ENCODE measurements at places on chromosomes 1 and 21. TPM values are rescaled to one million over a fixed set of nuclear protein-coding genes. Genes with fewer than 3 reads are reported as not detected.

Gene TRIM46
- total RNA-seq, result 7.2 TPM

Gene TDRD10
- total RNA-seq, result 2.9 TPM

Gene FCGR2B
- total RNA-seq, result not detected

Gene TMEM82
- total RNA-seq, result not detected

Gene RASSF5
- 1.5 TPM for total RNA-seq

Gene CD164L2
- total RNA-seq, result not detected

Gene RAB13
- 53.6 TPM for total RNA-seq

Gene PLCH2
- under 0.01 TPM for total RNA-seq

Gene DIPK1A
- 1.4 TPM for total RNA-seq

Gene BGLAP
- total RNA-seq, result not detected

Gene GREM2
- not detected for total RNA-seq

Gene SYT14
- 1.2 TPM for total RNA-seq

Gene HFM1
- total RNA-seq, result 0.40 TPM

Gene MPZ
- 1.3 TPM for total RNA-seq

Gene MTARC1
- total RNA-seq, result 3.4 TPM

Gene CHRM3
- total RNA-seq, result 2.6 TPM

Gene TTC22
- not detected for total RNA-seq

Gene YRDC
- total RNA-seq, result 17.8 TPM

Gene VASH2
- 0.14 TPM for total RNA-seq

Gene AXDND1
- total RNA-seq, result not detected

Gene AMIGO1
- total RNA-seq, result 0.80 TPM

Gene FCRLB
- total RNA-seq, result 0.66 TPM

Gene TDRD5
- total RNA-seq, result not detected

Gene CRYBG2
- total RNA-seq, result not detected

Gene HEATR1
- 114 TPM for total RNA-seq

Gene VTCN1
- not detected for total RNA-seq

Gene KCNT2
- 0.57 TPM for total RNA-seq

Gene SLC16A1
- 175 TPM for total RNA-seq

Gene GSTM1
- total RNA-seq, result 12.2 TPM

Gene CYYR1
- 15.5 TPM for total RNA-seq

Gene AKT3
- 87.8 TPM for total RNA-seq

Gene KRTAP10-1
- not detected for total RNA-seq

Gene PBX1
- total RNA-seq, result 7.0 TPM

Gene RASAL2
- 25.5 TPM for total RNA-seq

Gene OLIG1
- total RNA-seq, result not detected

Gene TENT5C
- total RNA-seq, result 0.14 TPM

Gene DNASE2B
- total RNA-seq, result not detected

Gene PTCH2
- 0.13 TPM for total RNA-seq

Gene ADAM30
- total RNA-seq, result not detected

Gene FMN2
- not detected for total RNA-seq

Gene OR2T29
- not detected for total RNA-seq

Gene GPR3
- 2.1 TPM for total RNA-seq

Gene NEGR1
- 12.2 TPM for total RNA-seq

Gene DDR2
- 65.0 TPM for total RNA-seq

Gene TNN
- not detected for total RNA-seq

Gene C1orf116
- total RNA-seq, result not detected

Gene SYDE2
- total RNA-seq, result 6.6 TPM

Gene LINGO4
- total RNA-seq, result not detected

Gene ACKR1
- total RNA-seq, result 0.13 TPM

Gene HRNR
- total RNA-seq, result not detected

Gene LCA5L
- 1.6 TPM for total RNA-seq

Gene SELE
- 2.7 TPM for total RNA-seq

Gene RAP1A
- total RNA-seq, result 53.1 TPM

Gene S100A7
- not detected for total RNA-seq

Gene DDAH1
- 155 TPM for total RNA-seq

Gene BSND
- total RNA-seq, result not detected

Gene DNTTIP2
- total RNA-seq, result 68.0 TPM

Gene TFF2
- total RNA-seq, result not detected
